ENCODE measurements at places on chromosomes 2 and 18.

DNA sequence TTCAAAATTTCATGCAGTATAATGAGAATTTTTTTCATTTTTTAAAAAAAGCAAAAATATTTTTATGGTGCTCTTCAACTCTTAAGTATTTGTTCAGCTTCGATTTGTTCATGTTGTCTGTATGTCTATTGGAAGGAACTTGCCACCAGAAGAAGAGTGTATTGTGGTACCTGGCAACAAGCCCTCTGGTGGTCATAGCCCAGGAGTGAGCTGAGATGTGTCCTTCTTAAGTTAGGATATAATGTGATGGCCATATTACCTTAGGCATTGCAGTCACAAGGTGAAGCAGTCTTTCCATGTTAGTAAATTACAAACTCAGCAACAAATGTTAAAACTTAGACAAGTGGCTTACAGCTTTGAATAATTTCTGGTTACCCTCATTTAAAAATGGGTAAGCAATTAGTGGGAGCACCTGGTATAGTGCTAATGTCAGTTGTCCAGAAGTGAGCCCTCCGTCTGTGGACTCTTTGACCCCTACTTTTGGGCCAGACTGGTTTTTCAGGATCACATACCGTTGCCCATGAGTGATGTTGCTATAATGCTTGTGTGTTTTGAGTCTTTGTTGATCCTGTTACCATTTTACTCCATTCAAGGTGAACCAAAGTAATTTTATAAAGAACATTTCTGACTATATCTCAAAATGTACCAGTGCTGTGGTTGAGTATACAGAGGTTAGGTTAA is 57.4 kb downstream of the MYO1B start:
- no peak for DNase-seq

- DNase-seq: no peak
These were observed 103.5 kb downstream of the SOS1 start for GRCh38 chr2:39017334-39017733.

DNA sequence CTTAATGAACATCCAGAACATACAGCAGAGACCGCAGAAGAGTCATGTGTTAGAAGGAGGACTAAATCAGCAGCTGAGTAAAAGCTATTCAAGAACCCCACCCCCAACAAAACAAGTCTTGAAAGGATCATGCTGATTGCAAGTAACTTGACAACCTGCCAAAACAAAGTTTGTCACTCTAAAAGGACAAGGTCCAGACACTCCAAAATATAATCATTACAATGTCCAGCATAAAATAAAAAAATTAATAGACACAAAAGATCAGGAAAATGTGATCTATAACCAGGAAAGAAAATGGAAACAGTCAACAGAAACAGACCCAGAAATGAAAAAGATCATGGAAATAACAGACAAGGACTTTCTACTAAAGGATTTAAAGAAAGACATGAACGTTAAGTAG is 28.5 kb downstream of the CCDC88A start:
- DNase-seq: no peak

DNA sequence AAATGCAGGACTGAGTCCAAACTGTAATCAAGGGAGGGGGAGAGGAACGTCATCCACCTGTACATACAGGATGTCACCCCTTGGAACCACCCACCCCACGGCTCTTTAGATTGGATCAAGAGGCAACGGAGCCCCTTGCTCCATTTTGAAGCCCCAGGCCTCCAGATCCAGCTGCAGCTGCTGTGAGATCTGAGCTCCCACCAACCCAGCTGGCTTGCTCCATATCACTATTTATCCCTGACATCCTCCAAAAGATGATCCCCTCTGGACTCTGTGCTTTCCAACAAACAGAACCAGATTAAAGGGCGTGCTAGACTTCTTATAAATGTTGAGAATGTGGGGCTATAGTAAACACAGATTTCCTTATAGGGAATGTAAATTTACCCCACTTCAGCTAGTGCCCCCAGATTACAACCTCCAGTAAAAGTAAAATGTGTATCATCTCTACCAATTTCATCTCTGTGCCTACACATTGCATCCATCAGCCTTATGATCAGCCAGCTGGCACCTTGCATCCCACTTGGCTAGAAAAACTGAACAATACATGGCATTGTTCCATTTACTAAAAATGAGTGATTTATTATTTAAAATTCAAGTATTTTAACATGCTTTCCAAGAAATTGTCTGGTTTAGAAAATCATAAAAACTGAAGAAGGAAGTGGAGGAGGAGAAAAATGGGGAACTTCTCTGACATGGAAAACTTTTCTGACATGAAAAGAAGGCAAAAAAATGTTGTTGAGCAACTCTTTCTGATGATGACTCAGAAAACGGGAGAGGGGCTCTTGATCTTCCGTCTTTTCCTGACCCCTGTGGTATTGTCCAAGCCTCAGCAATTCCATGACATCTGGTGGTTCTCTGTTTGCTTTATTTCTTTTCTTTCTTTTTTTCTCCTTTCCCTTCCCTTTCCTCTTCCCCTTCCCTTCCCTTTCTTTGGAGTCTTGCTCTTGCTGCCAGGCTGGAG is 262.6 kb upstream of the THUMPD2 start:
- DNase-seq: no peak

GRCh38 chr18:7741640-7742039 is 174.5 kb downstream of the PTPRM start:
- no peak for DNase-seq

DNA sequence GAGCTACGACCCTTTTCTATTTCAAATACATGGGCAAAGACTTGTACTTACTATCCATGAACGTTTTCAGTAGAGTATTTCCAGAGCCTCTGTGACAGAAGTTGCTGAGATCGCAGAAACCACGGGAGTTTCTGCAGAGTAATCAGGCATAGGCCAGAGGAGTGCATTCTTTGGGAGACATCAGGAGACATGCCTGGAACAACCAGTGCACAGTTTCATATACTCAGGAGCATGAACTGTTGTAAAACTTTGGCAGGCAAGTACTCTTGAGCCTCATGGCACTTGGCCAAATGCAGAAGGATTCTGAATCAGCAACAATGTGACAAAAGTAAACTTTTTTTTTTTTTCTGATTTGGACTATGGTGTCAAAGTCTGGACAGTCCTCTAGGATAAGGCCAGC is 307.1 kb downstream of the GRB14 start:
- no peak for DNase-seq

GRCh38 chr2:179985163-179985820 is 21.8 kb downstream of the CWC22 start:
- DNase-seq: no peak

DNA sequence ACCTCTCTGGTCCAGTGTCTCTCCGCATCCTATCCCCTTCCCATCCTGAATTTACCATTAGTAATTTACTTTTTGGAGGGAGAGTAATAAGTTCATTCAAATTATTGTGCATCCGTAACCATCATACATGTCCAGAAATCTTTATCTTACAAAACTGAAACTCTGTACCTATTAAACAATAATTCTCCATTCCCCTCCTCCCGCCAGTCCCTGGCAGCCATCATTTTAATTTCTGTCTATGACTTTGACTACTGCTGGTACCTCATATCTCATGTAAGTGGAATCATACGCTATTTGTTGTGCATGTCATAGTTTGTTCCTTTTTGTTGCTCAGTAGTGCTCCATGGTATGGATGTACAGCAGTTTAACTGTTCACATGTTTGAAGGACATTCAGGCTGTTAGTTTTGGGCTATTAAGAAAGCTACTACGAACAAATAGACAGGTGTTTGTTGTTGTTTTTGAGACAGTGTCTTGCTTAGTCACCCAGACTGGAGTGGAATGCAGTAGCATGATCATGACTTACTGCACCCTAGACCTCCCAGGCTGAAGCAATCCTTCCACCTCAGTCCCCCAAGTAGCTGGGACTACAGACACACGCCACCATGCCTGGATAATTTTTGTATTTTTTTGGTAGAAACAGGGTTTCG is 2.0 kb downstream of the LIMS1 start:
- DNase-seq: no peak

DNA sequence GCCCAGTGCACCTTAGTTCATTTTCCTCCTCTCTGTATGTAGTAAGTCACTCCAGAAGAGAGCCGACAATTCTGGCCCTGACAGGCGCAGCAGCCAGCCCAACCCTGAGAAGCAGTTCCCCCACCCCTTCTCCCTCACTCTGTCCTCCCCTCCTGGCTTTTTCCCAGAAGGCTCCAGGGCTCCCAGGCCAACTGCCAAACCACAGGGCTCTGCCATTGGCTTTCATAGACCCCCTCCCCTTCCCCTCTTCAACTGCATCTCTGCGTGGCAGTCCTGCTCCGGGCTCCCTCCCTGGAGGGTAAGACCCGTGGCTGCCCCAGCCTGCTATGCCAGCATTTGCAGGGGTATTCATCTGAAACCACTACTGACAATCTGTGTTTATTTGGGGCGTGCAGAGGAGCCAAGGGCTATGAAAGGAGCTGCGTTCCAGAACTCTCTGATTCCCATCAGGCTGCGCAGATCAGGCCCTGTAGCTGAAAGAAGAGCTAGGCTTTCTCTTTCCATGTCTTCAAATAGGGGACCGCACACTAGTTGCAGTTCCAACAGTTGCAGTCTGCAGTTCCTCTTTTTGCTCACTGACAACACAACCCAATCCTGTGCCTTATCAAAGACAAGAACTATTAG is 388.6 kb upstream of the TNP1 start:
- peak; percentile 63 for DNase-seq

GRCh38 chr18:55376387-55376786 is 211.6 kb downstream of the TCF4 start:
- no peak for DNase-seq

DNA sequence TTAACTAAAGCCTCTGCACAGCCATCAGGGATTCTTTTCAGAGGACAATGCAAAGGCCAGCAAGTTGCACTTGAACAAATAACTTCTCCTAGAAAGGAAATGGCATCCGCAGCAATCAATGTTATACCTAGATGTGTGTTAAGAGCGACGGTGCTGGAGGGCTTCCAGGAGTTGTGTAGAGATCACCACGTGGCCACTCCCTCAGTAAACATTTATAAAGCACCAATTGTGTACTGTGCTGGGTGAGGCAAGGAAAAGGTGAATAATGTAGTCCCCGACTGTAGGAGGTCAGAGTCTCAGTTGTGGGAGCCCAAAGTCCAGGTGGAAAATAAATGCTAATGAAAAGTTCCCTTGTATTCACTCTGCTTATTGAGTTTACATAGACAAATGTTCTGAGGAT is 135.0 kb downstream of the ALK start:
- no peak for DNase-seq

- no peak for DNase-seq
These were observed 76.5 kb downstream of the SFXN5 start for GRCh38 chr2:72994991-72995380.

DNA sequence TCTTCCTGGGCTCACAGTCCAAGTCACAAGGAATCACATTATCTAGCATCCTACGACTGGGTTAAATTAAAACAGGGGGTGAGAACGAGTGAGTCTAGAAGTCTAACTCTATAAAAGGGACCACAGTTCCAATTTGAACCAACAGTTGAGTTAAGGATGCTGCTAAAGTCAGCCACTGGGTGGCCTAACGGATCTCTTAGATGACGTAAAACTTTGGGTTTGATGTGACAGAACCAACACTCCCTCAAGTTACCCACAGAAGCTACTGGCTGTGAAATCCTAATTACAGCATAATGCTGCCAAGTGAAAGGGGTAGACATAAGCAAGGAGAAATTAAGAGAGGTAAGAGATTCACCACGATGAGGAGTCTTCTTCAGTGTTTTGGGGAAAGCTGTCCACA is 32.7 kb upstream of the RUFY4 start:
- DNase-seq: no peak

Measured in breast epithelium (tissue), 4 donors.